ENCODE measurements at places on chromosomes 6 and 20. TPM values are rescaled to one million over a fixed set of nuclear protein-coding genes. Genes with fewer than 3 reads are reported as not detected.
A peak's percentile ranks its signal among the peaks of the same experiment; 100 is the strongest.

The CALHM4 gene
- not detected for total RNA-seq

The ZNF311 gene
- total RNA-seq = 0.39 TPM

The IPCEF1 gene
- 0.28 TPM for total RNA-seq

The MYB gene
- total RNA-seq = 1.3 TPM

The GINS1 gene
- 36.0 TPM for total RNA-seq

The PTP4A1 gene
- 71.0 TPM for total RNA-seq

- no peak for DNase-seq
These were observed 706 bp upstream of the TUBB2B start for GRCh38 chr6:3228046-3228671.

DNA sequence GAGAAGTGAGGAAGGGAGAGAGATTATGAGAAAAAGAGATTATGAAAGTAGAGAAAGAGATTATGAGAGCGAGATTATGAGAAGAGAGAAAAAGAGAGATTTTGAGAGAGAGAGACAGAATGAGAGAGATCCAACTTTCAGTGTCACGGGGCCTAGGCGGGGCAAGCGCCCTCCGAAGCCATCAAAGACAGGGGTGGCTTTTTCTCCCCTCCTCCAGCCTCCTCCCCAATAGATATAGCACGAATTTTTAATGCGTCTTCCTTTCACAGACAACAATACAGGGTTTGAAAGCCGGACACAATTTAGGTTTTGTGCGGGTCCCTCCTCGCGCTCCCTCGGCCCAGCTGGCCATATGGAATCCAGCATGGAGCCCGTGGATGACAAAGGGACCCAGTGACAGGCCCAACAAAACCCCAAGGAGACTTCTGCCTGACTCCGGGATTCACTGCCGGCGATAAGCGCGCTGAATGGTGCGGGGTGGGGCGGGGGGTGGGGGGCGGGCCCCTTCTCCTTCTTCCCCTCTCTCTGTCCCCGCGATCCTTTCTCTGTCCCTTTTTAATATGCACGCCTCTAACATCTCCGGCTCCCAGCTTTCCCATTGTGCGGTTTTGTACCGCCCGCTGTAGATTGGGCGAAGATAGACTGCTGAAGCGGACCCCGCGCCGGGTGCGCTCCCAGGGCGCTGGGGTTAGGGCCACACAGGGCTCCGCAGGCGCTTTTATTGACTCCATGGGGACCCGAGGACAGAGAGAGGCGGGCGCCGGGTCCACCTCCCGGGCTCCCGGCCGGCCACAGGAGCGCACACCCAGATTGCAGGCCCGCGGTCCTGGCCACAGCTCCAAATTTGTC, 5.4 kb downstream of the NKX2-2 start:
- DNase-seq = no peak

- no peak for DNase-seq
These were observed 684 bp upstream of the DNAH8 start for GRCh38 chr6:38714239-38715015.

DNA sequence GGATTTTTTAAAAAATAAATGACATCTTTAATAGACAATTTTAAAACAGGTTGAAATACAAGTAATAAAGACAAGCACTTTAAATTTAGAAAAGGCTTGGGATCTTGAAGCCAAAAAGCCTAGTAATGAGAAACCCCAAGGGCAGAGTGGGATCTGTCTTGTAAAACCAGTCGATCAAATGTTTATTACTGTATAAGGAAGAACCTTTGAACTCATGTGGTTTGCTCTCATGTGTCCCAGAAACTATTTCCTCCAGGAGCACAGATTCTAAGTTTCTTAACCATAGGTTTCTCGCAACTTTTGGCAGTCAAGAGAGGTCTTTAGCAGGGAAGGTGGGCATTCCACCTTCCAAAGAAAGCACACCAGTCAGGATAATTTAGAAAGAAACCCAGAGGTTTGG, 541.7 kb upstream of the BTBD3 start:
- DNase-seq = no peak

DNA sequence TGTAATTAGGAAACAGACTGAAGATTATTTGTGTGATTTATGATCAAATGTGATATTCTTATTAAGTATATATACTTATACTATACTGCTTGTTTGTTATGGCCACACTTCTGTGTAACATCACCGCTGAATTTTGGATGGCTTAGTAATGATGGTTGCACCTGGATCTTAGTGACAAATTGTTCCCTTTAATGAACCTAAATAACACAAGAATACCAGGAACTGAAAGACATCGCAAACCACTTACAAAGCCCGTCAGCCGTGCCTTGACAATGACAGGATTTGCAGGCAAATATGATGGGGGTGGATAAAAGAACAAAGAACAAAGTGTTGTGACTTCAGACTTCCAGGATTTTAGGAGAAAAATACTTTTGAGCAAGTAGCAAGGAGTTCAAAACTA, 67.1 kb downstream of the LAMP5 start:
- DNase-seq = no peak

DNA sequence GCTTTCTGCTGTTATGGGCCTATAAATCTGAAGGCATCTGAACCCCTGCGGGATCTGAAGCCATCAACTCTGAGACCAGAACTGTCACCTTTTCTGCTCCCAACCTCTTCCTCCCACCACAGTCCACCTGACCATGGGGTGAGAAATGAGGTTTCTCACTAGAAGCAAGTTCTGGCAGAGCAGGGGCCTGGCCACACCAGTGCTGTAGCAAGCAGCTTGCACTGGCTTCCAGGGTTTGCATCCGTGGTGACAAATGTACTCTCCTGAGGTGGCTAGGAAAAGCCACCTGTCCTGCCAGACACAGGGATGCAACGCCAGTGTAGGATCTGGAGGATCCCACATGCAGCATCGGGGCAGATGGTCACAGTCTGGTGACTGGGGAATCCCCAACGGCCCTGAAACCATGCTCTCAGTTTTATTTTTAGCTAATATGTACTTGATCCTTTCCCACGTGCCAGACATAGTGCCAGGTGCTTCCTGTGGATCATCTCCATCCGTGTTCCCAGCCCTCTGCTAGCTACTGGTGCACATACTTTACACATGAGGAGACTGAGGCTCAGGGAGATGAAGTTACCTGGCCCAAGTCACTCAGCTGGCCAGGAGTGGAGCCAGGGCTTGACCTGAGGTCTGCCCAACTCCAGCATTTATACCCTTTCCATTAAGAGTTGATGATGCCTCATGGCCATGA, 122.1 kb upstream of the SPACA1 start:
- DNase-seq = no peak

DNA sequence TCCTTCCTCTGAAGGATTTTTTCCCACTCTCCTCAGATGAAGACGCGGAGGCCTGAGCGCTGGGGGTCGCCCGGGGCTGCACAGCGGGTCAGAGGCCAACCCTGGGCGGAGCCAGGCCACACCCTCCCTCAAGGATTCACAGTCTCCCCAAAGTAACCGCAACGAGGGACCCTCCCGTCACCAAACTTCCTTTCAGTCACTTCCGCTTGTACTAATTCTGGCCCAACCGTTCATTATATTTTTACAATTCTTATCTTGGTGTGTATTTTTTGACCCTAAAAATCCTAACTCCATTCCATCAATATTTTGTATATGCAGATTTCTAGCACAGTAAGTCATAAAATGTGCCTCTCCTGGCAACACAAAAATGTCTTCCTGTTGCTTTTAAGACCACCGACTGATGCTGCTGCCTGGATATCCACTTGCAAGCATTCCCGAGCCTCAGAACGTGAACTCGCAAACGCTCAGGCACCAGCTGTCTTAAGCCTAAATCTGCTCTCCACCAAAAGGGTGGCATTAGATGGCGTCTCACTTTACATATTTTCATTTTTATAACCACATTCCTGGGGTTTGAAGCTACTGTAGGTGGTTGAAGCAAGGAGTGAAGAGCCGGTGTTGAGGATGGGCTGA, 128.0 kb downstream of the DLL1 start:
- DNase-seq = no peak

DNA sequence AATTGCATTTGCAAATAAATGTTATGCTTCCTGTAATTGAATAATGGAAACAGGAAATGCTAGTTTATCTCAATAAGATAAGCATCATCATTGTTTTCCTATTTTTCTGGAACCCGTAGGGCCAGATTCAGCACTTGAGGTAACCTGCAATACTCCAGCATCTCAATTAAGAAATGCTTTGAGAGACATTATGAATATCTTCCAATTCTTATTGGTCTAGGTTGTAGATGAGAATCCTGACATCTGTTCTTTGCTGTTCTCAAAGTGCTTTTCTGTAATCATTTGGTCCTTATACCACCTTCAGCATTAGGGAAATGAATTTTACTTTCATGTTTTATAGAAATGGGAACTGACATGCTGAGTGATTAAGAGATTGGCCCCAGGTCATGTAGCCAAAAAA, 428.3 kb downstream of the CBLN4 start:
- no peak for DNase-seq

DNA sequence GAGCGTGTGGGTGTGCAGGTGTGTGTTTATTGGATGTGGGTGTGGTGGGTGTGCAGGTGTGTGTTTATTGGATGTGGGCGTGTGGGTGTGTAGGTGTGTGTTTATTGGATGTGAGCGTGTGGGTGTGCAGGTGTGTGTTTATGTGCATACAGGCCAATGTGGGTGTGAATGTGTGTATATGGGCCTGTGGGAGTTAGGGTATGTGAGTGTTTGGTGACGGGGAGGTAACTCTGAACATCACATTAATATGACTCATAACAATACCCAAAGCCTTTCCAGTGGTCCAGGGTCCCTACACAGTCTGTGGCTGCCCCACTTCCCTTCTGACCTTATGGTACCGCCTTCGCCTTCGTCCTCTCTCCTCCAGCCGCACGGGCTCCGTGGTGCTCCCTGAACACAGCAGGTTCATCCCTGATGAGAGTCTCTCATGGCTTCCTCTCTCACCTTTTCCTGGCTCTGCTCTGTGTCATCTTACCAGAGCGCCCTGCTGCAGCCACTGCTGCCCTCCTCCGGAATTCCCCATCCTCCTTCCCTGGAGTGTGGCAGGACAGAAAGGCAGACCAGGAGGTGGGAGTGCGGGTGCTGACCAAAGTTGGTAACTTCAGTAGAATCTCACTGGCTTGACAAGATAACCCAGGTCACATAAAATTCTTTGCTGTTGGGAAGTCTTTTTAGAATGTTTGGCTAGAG, 80.0 kb downstream of the SLC2A10 start:
- DNase-seq = no peak

DNA sequence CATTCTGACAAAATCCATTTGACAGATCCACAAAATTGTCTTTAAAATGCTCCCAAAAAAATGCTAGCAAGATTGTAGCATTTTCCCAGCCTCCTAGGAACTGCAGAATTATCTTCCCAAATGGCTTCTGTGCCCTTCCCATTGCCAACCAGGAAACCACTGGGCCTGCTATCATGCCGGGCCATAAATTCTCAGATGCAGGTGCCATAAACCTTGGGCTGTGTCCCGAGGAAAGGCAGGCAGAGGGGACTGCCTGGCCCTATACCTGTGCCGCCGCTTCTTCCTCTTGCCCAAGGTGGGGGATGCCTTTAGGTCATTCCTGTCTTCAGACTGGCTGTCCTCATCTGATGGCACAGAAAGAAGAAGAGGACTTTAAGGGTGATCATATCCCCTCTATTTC, 2.8 kb downstream of the VSX1 start:
- DNase-seq = no peak

DNA sequence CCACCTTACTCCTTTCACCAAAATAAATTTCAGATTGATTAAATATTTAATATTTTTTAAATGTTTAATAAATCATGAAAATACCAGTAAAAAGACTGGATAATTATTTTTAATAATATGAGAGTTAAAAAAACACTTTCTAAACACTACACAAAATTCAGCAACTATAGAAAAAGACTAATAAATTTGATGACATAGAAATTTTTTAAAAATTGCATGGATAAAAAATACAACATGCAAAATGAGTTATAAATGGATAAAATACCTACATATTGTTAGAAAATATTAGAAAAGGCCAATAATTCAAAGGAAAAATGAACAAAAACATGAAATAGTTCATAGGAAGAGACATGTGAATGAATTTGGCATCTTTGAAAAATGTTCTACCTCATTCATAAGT, 101.0 kb upstream of the EDN1 start:
- DNase-seq = no peak

GRCh38 chr6:136535880-136536650, 14.2 kb downstream of the MAP7 start:
- DNase-seq = no peak

DNA sequence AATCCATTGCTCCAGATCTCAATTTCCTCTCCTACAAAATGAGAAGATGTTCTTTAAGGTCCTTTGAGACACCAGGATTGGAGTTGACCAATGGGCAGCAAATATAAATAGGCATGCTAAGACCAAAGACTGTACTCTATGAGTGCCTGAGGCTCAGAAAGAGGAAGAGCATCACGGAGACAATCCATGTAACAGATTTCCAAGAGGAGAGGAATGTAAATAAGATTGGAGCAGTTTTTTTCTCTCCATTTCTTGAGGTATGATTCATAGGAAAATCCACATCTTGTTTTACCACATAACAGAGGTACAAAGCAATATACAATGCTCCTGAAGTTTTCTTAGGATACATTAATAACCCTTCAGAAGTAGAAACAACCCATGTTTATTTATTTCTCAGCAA, 109.8 kb downstream of the UBE3D start:
- no peak for DNase-seq

DNA sequence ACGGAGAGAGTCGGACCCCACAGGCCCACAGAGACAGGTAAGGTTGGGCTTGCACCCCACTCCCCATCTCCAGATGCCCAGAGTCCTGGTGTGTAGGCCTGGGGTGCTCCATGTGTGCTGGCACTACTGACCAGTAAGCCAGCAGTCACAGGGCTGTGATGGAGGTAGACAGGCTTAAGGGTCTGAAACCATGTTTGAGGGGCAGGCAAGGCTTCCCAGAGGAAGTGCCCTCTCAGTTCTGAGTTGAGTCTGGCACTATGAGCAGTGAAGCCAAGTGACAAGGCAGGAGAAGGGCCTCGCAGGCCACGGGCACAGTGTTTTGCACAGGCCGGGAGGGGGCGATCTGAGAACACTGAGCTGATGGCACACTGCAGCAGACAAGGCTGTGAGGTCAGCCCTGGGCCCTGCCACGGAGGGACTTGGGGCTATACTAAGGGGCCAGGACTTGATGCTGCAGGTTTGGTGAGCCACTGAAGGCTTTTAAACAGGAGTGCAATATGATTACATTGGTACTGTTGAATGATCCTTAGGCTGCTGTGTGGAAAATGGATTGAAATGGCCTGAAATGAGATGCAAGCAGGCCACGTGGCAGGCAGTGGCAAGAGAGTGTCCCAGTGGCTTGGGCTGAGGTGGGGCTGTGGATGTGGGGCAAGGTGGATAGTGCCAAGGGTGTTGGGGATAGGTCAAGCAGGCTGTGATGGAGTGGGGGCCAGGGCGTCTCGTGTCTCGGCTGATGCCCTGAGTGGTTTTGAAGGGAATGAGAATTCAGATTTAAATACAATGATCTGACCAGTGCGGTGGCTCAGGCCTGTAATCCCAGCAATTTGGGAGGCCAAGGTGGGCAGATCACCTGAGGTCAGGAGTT, 20.3 kb downstream of the TTBK1 start:
- peak; percentile 42 for DNase-seq

DNA sequence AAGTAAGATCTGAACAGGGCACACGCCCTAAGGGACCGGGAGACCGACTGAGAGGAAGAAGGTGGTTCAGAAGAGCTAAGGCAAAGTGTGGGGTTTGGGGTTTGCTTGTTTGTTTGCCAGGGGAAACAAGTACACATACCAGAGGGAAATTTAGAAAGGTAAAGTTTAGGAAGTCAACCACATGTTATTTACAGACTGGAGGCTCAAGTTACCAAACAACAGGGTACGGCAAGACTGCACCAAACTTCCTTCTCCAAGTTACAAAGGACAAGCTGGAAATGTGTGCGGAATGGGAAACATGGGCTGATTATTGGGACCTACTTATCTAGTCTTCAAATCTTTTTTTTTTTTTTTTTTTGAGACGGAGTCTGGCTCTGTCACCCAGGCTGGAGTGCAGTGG, 11.2 kb downstream of the PREP start:
- DNase-seq = no peak
